ENCODE measurements at places on chromosomes 6 and 20.

DNA sequence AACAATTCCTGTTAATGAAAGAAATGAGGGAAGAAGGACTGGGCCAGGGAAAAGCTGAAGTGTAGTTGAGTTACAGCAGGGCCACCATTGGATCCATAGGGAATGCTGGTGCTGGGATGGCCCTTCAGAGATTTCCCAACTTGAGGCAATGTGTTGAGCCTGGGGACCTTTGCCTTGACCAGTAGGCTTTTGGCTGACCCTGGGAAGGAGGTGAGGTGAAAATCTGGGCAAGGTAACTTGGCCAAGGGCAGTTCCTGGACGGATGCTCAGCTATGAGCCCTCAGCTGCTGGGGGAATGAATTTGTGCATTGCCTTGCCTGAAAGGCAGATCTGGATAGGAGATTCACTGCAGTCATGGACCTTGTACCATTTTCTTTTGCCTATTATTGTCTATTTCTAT, 20.4 kb downstream of the UTRN start:
- DNase-seq: no peak

DNA sequence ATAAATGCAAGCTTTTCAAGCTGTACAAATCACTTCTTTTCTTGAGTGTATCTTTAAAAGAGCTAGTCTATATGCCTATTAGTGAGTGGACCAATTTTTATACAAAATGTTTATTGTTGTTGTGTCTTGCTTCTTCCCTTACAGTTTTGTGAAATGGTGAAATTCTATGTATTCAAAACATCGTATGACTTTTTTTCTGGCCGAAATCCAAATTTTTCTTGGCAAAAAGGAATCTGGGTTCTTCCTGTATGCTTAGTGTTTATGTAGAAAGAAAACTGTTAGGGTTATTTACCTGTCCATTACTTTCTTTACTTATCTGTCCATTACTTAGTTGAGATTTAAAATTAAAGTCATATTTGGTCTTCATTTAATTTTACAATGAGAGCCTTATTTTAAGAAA, 153.9 kb downstream of the MMS22L start:
- no peak for DNase-seq

GRCh38 chr6:92341201-92341600, 1078.2 kb downstream of the EPHA7 start:
- no peak for DNase-seq

DNA sequence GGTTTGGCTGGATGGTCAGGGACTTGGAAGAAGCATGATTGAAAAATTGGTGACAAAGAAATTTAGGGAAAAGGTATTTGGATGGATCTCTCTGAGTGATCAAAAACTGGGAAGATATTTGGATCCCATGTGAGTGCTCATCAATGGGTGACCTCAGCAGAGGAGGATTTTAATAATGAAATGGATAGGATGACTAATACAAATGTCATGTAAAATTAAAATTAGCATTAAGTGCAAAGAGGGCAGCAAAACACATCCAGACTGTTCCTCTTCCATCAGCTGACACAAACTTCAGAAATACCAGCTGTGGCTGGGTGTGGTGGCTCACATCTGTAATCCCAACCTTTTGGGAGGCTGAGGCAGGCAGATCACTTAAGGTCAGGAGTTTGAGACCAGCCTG, 151.7 kb downstream of the THBS2 start:
- DNase-seq: no peak

- DNase-seq: no peak
These were observed 56.6 kb downstream of the PCMT1 start for GRCh38 chr6:149806127-149806526.

All from NCI-H1694 treated with DMSO at 0.1 percent for 48 hours (cell line).